SW 1271 (cell line): ENCODE measurements at places on chromosomes 7 and 10.

GRCh38 chr7:80334196-80334595, 177.7 kb downstream of the GNAT3 start:
- no peak for DNase-seq

- DNase-seq = no peak
These were observed 114.9 kb downstream of the TRRAP start for GRCh38 chr7:98993024-98993897.

GRCh38 chr7:102292813-102293798, 6.4 kb downstream of the SH2B2 start:
- DNase-seq = no peak

GRCh38 chr7:156819733-156820295, 73.2 kb downstream of the LMBR1 start:
- DNase-seq = no peak

DNA sequence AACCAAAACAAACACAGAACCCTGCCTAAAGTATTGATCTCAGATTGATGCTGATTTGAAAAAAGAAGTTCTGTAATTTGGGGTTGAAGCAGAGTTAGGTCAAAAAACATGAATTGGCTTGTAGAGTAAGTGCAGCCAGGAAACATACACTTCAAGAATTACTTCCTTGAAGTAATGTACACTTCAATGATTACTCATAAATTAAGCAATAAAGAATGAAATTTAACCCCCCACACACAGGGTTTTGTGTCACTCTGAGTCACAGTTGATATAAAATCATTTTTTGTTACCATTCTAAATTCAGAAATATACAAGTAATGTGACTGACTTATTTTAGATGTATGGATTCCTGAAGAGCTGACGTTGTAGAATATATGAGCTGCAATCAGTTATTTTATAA, 622.2 kb downstream of the POM121L12 start:
- no peak for DNase-seq

GRCh38 chr10:22742678-22743077, 28.3 kb upstream of the PIP4K2A start:
- no peak for DNase-seq

- DNase-seq = no peak
These were observed 233.8 kb downstream of the PRKG1 start for GRCh38 chr10:51308116-51308515.

DNA sequence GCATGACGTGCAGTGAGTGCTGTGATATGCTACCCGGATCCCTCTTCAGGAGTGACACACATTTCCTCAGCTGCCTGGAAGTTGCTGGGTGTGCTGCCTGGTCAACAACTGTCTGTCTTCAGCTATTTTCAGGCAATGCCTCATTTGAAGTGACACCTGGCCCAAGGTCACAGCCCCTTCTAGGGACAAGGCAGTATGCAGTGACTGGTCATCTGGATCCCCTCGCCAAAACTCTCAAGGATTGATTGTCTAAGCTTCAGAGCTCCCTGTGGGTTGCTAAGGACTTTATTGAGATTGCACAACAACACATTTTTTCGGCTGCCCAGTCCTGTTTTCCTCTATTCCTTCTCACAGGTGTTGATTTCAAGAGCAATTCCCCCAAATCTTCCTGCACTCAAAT, 108.8 kb downstream of the GNAI1 start:
- DNase-seq = no peak

GRCh38 chr10:63799521-63800300, 278.5 kb downstream of the REEP3 start:
- no peak for DNase-seq

DNA sequence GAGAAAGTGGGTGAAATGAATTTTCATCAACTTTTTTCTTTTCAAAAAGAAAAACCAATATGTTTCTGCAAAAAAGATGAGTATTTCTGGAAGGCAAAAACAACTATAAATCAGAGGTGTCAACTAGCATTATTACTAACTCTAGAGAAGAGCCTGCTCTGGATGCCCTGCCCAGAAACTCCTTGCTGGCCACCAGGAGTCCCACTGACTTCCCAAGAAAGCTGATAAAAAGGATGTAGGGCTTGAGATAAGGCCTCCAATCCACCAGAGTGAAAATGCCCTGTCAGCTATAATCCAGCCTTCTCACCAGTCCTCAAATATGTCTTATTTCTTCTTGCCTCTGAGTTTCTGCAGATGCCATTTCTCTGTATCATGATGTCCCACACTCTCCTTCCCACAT, 16.7 kb upstream of the FZD1 start:
- peak; percentile 26 for DNase-seq

- no peak for DNase-seq
These were observed 115.7 kb downstream of the TPK1 start for GRCh38 chr7:144720149-144720548.

DNA sequence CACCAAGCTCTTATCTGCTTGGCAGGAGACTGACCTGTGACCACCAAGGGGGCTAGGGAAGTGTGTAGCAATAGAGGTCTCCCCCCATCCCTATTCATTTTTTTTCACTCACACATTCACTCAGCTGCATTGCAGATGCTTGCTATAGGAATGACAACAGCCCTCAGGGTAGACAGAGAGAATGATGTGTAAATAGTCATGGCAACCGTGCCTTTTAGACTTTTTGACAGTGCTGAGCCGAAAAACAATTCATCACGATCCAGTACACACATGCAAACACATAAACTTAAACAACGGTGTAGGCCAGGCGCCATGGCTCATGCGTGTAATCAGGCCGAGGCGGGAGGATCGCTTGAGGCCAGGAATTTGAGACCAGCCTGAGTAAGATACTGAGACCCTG, 7.6 kb upstream of the ELN start:
- DNase-seq = no peak

DNA sequence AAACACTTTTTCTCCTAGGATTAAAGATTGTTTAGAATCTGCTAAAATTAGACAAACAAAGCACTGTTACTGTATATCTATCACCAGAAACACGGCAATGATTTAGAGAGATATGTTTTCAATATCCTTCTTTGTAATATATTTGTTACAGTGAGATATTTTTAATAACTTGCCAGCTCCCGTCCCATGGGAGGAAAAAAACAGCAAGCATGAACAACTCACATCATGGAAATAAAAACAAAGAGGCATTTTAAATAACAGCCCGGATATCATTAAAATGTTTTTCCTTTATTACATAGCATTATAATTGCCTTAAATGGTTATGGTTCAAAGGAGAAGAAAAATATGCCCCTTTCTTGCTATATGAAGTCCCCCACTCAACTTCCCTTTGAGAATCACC, 272.1 kb downstream of the BMPER start:
- no peak for DNase-seq

GRCh38 chr10:20040012-20040411, 223.8 kb downstream of the PLXDC2 start:
- no peak for DNase-seq

DNA sequence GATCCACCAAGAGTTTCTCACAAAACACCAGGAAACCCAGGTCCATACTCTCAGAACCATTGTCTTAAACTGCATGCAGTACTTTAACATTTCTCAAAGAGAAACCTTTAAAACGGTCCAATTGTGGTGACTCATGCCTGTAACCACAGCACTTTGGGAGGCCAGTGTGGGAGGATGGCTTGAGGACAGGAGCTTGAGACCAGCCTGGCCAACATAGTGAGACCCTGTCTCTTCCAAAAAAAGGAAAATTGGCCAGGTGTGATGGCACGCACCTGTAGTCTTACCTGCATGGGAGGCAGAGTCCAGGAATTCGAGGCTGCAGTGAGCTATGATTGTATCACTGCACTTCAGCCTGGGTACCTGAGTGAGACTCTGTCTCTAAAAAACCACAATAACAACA, 97.5 kb upstream of the OIT3 start:
- no peak for DNase-seq

GRCh38 chr10:132162021-132162531, 24.7 kb upstream of the DPYSL4 start:
- no peak for DNase-seq

DNA sequence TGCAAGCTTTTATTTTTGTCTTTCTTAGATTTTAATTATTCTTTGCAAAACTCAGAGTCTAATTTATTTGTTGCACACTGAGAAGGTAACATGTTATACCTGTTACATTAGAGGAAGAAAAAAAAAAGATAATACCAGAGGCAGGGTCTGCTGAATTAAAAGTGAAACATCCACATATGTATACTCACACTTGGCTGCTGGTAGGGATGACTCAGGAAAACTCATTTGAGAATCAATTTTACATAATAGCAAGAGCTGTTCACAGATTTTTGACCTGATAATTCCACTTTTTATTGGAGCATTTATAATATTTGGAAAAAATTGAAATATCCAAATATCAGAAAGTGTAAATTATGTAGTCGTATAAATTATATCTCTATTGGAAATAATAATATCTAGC, 78.1 kb upstream of the CCDC6 start:
- DNase-seq = no peak

DNA sequence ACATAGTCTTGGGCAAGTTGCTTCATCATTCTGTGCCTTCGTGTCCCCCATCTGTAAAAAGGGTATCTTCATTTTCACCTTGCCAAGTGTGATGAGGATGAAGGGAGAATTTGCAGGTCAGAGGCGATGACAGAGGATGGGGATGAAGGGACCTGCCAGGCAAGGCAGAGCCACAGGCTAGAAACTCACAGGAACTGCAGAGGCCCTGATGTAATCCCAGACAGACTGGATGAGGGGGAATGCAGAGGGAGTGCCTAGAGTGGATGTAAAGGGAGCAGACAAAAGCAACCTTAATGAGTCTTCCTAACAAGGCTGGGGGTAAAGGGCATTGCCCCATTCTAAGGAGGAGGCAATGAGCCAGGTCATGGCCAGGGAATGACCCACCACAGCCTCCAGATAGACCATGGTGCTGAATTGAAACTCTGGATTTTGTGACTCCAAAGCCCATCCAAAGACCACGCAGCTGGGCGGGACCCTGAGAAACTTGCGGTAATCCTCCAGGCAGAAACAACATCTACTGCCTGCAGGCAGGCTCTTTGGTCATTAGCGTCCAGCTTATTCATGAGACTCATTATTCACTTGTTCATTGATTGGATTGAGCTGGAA, 1.9 kb downstream of the ANTXRL start:
- DNase-seq = no peak

GRCh38 chr10:93288679-93289634, 193.2 kb downstream of the MYOF start:
- DNase-seq = peak; percentile 39

- DNase-seq = no peak
These were observed 78.4 kb downstream of the PDE1C start for GRCh38 chr7:31991846-31992245.

- DNase-seq = no peak
These were observed 120.9 kb upstream of the KAT6B start for GRCh38 chr10:74705358-74705980.

DNA sequence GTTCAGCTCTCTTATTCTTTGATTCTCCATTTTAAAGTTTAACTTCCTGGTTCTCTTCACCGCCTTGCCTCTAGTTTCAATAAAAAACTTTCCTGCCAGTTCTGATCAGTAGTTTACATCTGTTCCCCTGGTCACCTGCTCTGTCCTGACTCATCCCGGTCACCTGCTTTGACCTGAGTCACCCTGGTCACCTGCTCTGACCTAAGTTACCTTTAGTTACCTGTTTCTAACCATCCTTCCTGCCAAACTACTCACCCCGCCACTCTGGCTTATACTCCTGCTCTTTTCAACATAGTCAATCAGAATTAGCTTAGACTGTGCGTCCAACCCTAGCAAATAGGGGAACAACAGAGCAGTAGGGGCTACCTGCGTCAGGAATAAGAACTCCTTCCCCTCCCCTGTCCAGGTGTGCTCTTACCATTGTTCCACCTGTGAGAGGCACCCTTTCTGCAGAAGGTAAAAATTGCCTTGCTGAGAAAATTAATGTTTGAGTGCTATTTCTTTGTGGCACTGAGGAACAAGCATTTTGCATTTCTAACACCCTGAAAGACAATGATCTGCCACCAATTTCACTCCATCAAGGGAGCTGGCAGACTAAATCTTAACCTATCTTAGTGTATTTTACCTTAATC, 263.6 kb downstream of the DOCK4 start:
- no peak for DNase-seq

DNA sequence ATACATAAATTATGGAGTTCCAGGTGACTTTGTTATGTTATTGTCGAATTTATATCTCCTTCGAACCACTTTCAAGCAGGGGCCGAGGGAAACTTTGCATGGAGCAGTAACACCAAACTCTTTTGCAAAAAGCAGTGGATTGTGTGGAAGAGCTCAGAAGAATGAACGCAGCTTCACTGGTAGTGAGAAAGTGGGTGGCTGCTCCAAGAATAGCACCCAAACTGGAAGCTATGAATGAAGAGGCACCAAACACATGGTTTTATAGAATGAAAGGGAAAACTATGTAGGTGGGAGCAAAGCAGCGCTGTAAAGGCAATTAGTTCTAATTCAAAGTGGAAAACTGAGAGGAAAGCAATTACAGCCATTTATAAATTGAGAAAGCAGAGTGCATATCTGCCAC, 67.2 kb downstream of the CTTNBP2 start:
- no peak for DNase-seq
